ENCODE measurements at places on chromosomes 4 and X.

GRCh38 chr4:73252001-73252400, 6.6 kb downstream of the ANKRD17 start:
- DNase-seq: no peak

GRCh38 chrX:53091354-53091753, 2.6 kb upstream of the KANTR start:
- no peak for DNase-seq

GRCh38 chr4:140937866-140938265, 181.7 kb upstream of the TBC1D9 start:
- no peak for DNase-seq

DNA sequence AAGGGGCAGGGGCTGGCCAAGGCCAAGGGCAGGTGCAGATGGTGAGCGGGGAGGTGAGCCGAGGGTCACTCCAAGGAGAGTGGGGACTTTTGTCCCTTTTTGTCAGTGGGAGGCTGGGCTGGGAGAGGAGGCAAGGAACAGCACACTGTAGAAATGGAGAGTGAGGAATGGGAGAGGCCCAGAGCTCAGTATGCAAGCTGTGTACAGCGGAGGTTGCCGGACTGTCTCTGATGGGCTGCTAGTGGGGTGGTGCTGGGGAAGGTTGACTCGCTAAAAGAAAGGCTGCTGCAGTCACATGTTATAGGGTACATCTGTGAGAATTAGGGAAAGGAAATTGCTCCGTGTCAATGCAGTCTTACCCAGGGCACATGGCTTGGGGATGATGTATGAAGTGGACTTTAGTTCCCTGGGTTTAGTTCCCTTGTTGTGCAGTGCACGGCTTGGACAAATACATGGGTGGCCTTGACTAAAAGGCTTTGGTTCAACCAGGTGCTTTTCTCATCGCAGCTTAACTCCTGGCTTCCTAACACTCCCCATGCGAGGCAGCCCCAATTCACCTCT, 57.1 kb upstream of the STX18 start:
- no peak for DNase-seq

DNA sequence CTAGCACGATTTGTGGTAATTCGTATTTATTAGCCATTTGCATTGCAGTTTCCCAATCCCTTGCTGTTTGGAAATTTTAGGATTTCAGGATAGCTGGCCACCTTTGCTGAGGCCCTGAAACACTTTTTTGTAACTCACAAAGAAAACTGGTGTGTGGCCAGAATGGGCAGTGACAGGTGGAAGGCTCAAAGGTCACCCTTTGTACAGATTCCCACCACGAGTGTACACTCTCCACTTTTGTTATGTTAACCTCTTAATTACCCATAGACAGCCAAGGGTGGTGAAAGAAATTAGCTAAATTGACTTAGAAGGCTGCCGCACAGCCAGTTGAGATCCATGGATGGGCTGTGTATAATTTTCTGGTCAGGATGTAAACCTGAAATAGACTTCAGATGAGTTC, 109.7 kb upstream of the ARX start:
- no peak for DNase-seq

- no peak for DNase-seq
Observed at GRCh38 chrX:72662020-72662747, 51.9 kb downstream of the PHKA1 start.

DNA sequence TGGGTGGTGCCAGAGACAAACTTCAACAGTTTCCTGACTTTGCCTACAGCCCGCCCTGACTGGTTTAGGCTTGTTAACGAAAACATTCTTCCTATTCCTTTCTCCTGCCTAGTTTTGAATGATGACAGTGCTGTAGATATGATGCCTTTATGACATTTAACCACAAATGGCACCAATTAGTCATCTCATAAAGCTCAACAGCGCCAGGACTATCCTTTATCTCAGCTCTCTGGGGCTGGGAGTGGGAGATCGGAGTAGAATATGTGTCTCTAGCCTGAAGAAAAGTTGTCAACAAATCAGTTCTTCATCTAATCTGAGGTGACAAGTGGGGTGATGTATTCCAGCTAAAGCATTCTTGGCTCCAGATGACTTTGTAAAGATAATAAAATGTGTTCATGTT, 64.6 kb upstream of the SH3RF1 start:
- no peak for DNase-seq

- DNase-seq: no peak
Observed at GRCh38 chr4:54146139-54146538, 46.2 kb downstream of the GSX2 start.

- DNase-seq: no peak
Observed at GRCh38 chr4:125732632-125733031, 417.9 kb downstream of the FAT4 start.

- DNase-seq: no peak
Observed at GRCh38 chr4:112093636-112094202, 51.5 kb upstream of the FAM241A start.

GRCh38 chrX:68648960-68649359, 1.5 kb downstream of the STARD8 start:
- no peak for DNase-seq

- DNase-seq: no peak
Observed at GRCh38 chrX:46965125-46965758, 53.0 kb downstream of the JADE3 start.

GRCh38 chr4:27684610-27685011, 824.0 kb downstream of the STIM2 start:
- DNase-seq: no peak

DNA sequence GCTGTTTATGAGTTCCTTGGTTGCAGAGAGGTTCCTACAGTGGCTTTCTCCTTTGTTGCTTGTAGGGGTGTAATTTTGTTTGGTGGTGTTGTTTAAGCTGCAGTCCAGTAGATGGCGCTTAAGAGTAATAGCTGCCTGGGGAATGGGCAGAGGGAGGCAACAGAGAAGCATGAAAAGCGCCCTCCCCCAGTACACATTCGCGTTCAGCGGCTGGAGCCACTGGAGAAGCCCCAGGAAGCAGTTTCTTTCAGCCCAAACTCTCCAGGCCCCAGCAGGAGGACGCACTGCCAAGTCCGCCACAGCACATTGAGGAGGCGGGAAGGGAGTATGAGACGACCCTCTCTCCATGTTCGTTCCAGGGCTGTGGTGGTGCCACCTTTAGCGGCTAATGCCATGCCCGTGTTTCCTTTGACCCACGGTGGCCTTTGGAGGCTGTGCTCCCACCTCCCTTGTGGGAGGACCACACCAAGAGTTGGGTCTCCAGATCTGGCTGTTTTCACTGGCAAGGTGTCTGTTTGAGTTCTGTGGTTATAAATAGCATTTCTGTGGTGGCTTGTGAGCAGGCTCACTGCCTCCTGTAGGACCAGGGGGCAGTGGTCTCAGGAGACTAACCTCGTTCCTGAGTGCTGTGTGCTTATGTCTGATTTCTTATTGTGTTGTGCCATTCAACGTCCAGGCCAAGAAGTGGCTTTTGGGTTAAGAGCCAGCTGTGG, 252.3 kb downstream of the ARHGAP10 start:
- DNase-seq: peak; percentile 3

DNA sequence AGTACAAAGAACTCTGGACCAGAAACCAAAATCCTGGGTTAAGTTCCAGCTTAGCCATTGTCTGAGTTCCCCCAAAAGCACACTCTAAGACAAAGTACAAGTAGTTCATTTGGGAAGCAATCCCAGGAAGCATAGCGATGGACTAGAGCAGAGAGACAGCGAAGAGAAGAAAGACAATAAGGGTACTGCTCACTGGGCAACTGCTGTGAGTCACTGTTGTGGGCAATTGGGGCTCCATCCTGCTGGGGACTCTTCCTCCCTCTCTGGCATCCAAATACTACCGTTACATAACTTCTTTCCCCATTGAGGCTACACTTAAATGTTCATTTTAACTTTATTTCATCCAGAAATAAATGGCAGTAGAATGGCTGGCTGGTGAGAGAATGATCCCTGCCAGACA, 14.1 kb downstream of the SRPX start:
- no peak for DNase-seq

DNA sequence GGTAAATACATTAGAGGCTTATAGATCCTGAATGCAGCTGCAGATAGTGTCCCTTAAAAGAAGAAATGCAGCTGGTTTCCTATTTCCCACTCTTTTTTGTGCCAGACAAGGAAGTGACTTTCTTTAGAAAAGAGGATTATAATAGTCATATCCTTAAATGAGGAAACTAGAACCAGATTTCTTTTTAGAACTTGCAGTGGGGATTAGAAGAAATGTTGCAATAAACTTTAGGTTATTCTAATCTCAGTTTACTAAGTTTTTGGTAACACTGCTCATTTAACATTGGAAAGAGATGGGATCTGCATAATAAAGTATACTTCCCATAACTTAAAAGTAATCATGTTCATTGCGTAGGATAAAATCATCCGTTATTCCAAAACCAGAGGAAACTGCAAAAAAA, 101.9 kb downstream of the SLIT2 start:
- no peak for DNase-seq

DNA sequence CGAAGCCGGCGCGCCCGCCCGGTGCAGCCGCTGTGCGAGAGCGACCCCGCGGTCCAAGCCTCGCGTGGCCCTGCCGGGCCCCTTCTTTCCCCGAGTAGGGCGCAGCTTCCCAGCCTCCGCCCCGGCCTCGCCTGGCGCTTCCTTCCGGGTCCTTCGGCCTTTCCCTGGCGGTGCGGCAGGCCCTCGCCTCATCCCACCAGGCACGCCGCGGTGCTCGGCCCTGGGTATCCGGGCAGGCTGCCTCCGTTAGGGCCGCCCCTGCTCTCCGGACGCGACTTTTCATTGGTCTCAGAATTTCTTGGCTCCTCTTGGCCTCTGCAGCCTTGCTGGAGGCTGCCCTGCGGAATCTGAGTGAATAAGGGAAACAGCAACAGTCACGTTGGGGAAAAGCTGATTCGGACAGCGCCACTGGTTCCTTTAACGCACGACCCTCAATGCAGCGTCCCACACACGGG, 429 bp downstream of the UVSSA start:
- DNase-seq: peak; percentile 26

DNA sequence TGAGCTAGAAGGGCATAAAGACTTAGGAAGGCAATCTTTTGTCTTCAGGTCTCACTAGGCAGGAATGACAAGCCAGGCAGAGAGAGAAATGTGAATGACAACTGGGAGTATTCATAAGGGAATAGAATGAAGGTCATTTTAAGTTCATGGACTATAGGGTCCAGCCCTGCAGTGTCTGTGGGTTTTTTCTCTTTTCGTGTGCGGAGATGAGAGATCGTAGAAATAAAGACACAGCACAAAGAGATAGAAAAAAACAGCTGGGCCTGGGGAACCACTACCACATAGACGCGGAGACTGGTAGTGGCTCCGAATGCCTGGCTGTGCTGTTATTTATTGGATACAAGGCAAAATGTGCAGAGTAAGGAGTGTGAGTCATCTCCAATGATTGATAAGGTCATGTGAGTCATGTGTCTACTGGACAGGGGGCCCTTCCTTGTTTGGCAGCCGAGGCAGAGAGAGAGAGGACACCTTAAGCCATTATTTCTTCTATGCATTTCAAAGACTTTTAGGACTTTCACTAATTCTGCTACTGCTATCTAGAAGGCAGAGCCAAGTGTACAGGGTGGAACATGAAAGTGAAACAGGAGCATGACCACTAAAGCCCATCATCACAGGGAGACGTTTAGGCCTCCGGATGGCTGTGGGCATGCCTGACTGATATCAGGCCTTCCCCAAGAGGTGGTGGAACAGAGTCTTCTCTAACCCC, 921.8 kb upstream of the PCDH10 start:
- DNase-seq: no peak

DNA sequence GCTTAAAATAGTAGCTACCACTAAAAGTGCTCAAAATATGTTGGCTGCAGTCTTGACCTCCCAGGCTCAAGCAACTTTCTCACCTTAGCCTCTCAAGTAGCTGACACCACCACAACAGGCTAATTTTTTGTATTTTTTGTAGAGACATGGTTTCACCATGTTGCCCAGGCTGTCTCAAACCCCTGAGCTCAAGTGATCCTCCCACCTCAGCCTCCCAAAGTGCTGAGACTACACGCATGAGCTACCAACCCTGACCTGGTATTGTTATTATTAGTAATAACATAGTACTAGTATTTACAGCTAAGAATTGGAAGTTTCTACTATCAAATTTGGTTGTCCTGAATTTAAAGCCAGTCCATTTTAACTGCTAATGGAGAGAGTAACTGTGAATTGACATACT, 18.0 kb downstream of the STAP1 start:
- no peak for DNase-seq

- no peak for DNase-seq
Observed at GRCh38 chr4:84916227-84916626, 50.3 kb downstream of the WDFY3 start.

DNA sequence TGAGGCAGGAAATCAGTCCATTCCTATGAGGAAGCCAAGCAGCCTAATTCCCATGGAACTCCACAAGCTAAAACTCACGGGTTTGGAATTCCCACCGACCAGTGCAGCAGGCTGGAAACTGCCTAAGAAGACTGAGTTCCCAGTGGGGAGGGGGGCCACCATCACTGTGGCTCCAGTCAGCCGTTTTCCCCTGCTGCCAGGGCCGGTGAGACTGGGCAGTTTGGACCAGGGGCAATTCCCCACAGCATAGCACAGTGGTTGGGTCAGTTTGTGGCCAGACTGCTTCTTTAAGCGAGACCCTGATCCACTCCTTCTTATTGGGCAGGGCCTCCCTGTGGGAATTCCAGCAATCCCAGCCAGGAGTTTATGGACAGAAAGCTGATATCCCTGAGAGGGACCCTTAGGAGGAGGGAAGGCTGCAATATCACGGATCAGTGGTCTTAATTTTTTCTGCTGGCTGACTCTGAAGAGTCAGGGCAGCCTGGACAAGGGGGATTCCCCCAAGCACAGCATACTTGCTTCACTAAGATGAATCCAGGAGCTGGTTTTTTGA, 20.7 kb downstream of the PAGE5 start:
- no peak for DNase-seq

- DNase-seq: no peak
Observed at GRCh38 chrX:68686097-68686977, 38.9 kb downstream of the STARD8 start.

DNA sequence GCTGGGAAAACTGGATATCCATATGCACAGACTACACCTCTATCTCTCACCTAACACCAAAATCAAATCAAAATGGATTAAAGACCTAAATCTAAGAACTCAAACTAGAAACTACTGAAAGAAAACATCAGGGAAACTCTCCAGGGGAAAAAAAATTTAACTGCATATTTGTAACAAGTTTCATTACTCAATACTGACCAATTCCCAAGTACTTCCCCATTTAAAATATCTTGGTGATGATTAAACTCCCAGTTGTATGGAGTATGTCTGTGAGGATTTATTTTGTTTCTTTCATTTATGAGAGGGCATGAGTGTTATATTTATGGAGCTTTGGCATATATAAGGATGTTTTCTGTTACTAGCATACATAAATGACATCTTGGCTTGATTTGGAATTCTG, 112.3 kb upstream of the IL15 start:
- DNase-seq: no peak

Measured in CD4-positive, alpha-beta T cell treated with Interleukin-6 at 100 ng/mL for 8 hours (primary cell).